ENCODE measurements at places on chromosomes 12 and 14.

DNA sequence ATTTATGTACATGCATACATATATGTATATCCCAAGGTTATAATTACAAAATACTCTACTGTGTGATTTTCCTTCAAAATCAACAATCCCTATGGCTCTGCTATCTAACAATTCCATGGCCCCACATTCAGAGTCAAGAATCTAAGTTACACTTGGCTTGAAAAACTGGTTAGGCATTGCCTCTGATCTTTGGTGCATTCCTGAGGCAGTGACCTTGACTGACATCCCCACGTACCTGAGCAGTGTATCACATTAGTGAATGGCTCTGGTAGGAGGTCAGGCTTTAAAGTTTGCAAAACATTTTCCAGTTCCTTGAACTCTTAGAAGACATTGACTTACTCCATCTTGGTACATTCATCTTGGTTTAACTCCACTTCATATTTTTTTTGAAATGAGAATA lies 8.5 kb upstream of the STON2 start:
- no peak for DNase-seq

GRCh38 chr14:68199554-68200151 lies 380.1 kb downstream of the RAD51B start:
- no peak for DNase-seq

GRCh38 chr14:99481745-99482099 lies 513 bp downstream of the CCNK start:
- peak; percentile 46 for DNase-seq

- DNase-seq = no peak
Measured at GRCh38 chr12:38484821-38485449, 168.4 kb downstream of the ALG10B start.

DNA sequence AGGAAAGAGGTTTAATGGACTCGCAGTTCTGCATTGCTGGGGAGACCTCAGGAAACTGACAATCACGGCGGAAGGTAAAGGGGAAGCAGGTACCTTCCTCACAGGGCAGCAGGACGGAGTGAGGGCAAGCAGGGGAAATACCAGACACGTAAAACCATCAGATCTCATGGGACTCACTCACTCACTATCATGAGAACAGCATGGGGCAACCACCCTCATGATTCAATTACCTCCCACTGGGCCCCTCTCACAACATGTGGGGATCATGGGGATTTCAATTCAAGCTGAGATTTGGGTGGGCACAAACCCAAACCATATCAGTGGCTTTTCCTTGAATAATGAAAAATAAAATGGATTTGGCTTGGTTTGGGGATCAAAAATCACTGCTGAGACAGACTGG lies 380.5 kb downstream of the VRK1 start:
- DNase-seq = no peak

GRCh38 chr14:95132760-95133159 lies 24.6 kb downstream of the DICER1 start:
- no peak for DNase-seq

- DNase-seq = no peak
Measured at GRCh38 chr12:103269946-103270345, 225.8 kb downstream of the C12orf42 start.

GRCh38 chr14:99522457-99522891 lies 41.3 kb downstream of the CCNK start:
- DNase-seq = no peak

DNA sequence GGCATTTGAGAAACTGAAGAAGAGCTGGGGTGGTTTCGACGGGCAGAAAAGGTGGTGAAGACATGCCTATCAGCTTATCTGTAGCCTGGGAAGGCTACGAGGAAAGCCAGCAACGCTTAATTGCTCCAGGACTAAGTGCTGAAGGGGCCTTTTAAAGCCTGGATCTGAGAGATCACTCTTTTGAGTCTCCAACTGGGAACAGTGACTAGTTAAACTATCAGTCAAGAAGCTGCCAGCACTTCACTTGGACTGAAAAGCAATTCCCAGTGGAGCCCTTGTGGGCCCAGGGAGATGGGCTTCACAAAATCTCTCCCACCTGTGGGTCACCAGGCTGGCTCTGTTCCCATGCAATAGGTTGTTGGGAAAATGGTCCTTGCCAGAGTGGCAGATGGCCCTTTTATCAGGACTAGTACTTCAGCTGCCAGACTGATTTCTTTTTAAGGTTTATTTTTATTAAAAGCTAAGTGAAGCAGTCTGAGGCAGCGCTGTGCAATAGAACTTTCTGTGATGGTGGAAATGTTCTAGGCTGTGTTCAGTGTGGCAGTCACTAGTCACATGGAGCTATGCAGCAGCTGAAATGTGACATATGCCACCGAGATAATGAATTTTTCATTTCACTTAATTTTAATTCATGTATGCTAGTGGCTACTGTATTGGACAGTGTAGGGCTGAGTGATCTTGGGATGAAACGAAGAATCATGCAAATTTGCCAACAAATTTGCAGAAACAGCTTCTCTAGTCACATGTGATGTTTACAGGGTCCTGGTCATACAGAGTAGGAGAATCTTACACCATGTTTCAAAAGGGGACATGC lies 276.8 kb downstream of the PCNX1 start:
- DNase-seq = no peak

DNA sequence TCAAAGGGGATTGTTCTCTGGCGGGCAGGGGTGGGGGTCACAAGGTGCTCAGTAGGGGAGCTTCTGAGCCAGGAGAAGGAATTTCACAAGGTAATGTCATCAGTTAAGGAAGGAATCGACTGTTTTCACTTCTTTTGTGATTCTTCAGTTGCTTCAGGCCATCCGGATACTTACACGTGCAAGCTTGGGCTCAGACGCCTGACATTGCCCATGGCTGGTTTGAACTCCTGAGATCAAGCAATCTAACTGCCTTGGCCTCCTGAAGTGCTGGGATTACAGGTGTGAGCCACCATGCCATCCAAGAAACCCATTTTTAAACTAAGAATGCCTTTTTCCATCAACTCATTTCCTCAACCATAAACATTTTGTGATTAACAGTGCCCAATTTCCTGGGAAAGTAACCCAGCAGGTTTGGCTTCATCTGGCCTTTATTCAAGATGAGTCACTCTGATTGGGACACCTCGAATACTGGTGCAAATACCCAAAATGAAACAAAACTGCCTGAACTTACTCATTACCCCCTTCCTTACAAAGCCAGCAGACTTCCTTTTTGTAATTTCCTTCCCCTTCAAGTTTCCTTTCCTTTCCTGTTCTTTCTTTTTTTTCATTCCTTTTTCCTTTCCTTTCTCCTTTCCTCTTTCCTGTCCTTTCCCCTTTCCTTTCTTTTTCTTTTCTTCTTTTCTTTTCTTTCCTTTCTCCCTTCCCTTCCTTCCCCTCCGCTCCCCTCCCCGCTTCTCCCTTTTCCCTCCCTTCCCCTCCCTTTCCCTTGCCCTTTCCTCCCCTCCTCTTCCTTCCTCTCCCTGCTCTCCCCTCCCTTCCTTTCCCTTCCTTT lies 10.2 kb upstream of the RNASE10 start:
- peak; percentile 84 for DNase-seq

DNA sequence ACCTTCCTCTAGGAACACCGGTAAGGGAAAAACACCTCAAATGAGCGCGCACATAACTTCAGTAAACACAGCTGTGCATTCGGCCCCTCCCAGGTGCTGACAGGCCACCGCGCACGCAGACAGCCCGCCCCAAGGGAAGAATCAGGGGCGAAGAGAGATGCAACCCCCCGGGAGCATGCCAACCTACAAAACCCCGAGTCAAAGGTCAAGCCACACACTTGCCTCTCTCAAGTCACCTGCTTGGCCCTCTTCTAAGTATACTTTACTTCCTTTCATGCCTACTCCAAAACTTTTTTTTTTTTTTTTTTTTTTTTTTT lies 2.3 kb upstream of the CYP46A1 start:
- no peak for DNase-seq

GRCh38 chr12:100716945-100717732 lies 77.4 kb upstream of the ANO4 start:
- DNase-seq = no peak

DNA sequence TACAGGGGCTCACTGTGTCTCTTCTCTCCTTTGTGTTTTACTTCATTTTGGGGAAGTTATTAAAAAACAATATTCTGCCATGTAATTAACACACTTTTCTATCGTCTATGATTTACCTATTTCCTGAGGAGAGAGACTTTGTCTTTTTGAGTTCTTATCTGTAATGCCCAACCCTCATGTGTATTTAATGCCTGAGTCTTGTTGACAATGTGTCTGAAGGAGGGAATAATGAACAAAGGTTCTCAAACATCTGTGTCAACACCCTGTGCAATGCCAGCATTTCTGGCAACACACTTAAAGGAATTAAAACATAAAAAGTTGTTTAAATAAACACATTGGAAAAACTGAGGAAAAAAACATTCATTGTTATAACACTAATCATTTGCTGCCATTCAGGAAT lies 147.1 kb downstream of the SLC15A5 start:
- no peak for DNase-seq

DNA sequence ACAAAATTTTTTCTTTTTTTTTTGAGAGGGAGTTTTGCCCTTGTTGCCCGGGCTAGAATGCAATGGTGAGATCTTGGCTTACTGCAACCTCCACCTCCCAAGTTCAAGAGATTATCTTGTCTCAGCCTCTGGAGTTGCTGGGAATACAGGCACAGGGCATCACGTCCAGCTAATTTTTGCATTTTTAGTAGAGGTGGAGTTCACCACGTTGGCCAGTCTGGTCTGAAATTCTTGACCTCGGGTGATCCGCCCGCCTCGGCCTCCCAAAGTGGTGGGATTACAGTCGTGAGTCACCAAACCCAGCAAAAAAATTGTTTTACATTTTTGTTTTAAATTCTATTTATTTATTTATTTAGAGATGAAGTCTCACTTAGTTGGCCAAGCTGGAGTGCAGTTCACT lies 4.7 kb upstream of the SLC2A14 start:
- DNase-seq = no peak

- DNase-seq = peak; percentile 52
Measured at GRCh38 chr12:65941388-65941787, 117.1 kb downstream of the HMGA2 start.

DNA sequence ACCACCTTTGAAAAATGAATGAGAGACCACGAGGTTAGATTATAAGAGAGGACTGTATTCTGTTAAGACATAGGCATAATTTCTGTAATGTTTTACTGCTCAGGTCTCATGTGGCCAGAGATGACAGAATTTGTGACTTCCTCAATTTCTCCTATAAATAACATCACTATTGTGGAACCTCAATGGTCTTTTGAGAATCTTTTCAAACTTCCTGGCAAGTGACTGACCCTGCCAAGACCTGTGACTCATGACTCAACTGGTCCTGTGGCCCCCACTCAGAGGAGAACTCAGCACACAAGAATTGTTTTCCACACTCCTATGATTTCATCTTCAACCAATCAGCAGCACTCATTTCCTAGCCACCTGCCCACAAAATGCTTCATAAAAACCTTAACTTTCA lies 508.2 kb upstream of the ATP2B1 start:
- peak; percentile 29 for DNase-seq

GRCh38 chr12:20445687-20446086 lies 77.3 kb downstream of the PDE3A start:
- DNase-seq = no peak

DNA sequence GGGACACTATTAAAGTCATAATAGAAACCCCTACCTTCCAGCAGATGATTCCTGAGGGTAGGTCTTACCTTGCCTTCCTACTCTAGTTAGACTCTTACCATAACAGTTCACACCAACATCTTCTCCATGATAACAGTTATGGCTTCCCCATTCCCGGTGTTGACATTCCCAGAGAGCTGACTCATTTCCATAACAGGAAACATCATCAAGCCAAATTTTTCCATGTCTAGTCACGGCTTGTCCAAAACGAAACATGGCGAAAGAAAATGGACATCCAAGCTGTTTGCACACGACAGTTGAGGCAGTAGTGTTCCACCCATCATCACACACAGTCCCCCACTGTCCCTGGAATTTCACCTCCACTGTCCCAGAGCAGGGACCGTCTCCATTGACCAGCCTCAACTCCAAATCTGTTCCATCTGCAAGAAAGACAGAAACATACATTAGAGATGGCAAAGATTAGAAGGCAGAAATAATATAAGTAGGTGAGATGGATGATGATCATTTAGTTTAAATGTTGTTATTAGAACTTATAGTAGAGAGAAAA lies 10.6 kb downstream of the CD163L1 start:
- DNase-seq = peak; percentile 59

GRCh38 chr14:105456736-105457617 lies 17.6 kb upstream of the CRIP2 start:
- no peak for DNase-seq

- no peak for DNase-seq
Measured at GRCh38 chr12:123491481-123491880, 33.5 kb downstream of the SNRNP35 start.

DNA sequence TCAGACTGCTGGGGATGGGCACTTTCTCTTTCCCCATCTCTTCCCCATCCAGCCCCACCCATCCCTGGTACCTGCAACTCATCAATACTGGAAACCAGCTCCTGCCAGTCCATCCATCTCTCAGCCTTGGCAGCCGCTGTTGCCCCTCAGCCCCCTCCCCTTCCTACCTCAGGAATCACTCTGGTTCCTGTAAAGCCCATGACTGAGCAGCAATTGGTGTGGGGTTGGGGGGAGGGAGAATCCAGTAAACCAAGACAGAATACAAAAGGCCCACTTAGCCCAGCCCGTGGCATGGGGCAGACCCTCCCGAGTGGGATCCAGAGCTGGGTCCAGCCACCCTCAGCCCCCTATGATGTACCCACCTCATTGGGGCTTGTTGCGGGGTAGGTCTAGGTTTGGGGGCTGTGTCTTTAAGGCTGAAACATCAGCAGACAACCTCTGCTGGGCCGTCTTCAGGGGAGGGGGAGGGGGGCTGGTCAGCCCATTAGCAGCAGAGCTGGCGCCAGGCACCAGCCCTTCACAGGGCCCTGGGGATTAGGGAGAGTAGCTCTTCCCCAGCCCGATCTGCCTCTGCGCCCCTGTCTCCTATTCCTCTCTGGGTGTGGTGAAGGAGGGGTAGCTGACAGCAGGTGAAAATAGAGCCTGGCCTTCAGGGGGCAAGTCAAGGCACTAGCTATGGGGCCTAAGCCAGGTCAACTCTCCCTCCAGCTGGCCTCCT lies 702 bp upstream of the PRPH start:
- DNase-seq = no peak

DNA sequence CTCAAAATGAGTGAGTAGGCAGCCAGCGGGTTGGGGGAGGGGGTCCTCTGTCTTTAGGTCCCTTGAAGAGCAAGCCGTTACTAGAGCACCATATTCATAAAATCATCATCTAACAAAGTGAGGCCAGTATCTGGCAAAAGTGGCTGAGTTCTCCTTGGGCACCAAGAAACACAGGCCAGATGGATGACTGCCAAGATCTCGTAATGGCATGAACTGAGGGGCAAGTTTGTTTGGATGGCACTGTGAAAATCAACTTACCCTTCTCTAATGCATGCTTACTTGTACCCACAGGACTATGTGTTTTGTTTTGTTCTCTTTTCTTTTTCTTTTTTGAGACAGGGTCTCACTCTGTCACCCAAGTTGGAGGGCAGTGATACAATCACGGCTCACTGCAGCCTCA lies 41.6 kb downstream of the GNPTAB start:
- no peak for DNase-seq

DNA sequence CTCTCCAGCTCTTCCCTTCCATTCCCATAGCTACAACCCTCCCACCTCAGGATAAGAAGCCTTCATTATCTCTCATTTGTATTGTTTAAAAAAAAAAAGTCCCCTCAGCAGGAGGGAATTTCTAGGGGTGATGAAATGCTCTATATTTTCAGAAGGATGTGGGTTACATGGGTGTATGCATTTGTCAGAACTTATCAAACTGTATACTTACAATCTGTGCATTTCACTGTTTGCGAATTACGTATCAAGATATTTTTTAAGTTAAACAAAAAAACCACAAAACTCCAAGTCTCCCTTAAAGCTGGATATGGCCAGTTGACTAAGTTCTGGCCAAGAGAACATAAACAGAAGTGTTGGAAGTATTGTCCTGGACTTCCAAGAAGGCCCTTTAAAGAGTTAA lies 2.0 kb upstream of the FKBP11 start:
- DNase-seq = no peak

Data from mammary epithelial cell (primary cell).